ENCODE measurements at places on chromosomes 16 and 17.

GRCh38 chr16:14069818-14070217, 1.3 kb upstream of the MRTFB start:
- DNase-seq, result peak; percentile 23

GRCh38 chr16:48810803-48811453, 200.9 kb upstream of the N4BP1 start:
- DNase-seq, result no peak

DNA sequence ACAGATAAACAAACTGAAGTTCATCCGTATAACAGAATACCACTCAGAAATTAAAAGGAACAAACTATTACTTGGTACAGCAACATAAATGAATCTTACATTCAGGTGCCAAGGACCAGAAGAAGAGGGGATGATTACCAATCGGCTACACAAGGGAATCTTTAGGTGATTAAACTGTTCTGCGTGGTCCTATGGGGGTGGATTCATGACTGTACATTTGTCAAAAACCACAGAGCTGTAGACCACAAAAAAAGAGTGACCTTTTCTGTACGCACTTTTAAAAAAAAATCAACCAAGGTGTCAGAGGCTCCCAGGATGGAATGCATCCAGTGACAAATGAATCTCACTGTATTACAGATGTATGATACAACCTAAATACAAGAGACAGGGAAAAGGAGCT, 110.8 kb downstream of the CDYL2 start:
- DNase-seq, result no peak

GRCh38 chr17:43634591-43635125, 27.1 kb downstream of the MEOX1 start:
- no peak for DNase-seq

GRCh38 chr17:41689497-41690299, 1.0 kb downstream of the EIF1 start:
- peak; percentile 31 for DNase-seq

GRCh38 chr17:1571341-1571704, 8.7 kb upstream of the PITPNA start:
- no peak for DNase-seq

GRCh38 chr17:35849469-35850348, 19.0 kb downstream of the HEATR9 start:
- peak; percentile 29 for DNase-seq

GRCh38 chr17:7317161-7317803, 2.1 kb upstream of the GPS2 start:
- DNase-seq, result no peak

DNA sequence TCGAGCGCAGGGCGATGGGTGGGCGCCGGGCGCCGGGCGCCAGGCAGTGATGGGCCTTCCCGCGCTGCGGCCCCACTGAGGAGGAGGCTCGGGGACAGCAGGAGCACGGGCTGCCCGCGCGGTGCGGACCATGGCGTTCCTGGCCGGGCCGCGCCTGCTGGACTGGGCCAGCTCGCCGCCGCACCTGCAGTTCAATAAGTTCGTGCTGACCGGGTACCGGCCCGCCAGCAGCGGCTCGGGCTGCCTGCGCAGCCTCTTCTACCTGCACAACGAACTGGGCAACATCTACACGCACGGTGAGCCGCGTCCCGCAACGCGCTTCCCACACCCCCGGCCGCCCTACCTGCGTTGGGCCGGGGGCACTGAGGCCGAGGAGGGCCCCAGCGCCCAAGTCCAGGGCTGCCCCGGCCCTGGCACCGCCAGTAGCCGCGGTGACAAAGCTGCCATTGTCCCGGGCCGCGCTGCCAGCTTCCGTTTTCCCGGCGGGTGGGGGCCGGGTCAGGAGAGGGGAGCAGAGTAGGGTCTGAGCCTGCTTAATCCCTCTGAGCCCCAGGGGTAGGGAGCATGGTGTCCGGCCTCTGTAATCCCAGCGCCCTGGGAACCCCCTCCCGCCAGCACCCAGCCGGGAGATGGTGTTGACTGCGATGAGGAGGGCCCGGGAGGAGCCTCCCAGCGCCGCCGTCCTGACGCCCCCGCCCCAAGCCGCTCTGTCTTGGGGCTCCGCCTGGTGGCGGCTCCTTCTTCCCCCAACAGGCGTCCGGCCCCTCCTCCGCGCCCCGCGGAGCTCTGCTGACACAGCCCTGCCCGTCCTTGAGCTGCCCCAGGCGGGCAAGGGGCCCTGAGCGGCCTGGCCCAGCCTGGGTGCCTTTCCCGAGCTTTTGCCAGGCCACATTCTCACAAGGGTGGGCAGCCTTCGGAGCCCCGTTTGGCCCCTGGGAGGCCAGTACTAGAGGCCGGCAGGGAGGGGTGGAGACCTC, 685 bp downstream of the PAQR4 start:
- DNase-seq, result peak; percentile 42

- DNase-seq, result no peak
Measured at GRCh38 chr17:66540131-66540781, 237.8 kb downstream of the PRKCA start.

All from DMS153 (cell line).